IgD-negative memory B cell (primary cell): ENCODE measurements at places on chromosomes 6 and 20. TPM values are rescaled to one million over a fixed set of nuclear protein-coding genes. Genes with fewer than 3 reads are reported as not detected.

Gene SLCO4A1
- polyA plus RNA-seq = 3.4 TPM

Gene KCNQ2
- 0.29 TPM for polyA plus RNA-seq

Gene TMEM74B
- 0.80 TPM for polyA plus RNA-seq

Gene ME1
- polyA plus RNA-seq = not detected

Gene SYNDIG1
- not detected for polyA plus RNA-seq

Gene OR14J1
- not detected for polyA plus RNA-seq

Gene PSORS1C1
- polyA plus RNA-seq = 0.94 TPM

Gene PDYN
- not detected for polyA plus RNA-seq

Gene MMP24
- polyA plus RNA-seq = 0.09 TPM

Gene GTF3C6
- 97.4 TPM for polyA plus RNA-seq

Gene ALDH5A1
- 16.0 TPM for polyA plus RNA-seq

Gene PTPRT
- polyA plus RNA-seq = not detected

Gene FLRT3
- polyA plus RNA-seq = not detected

Gene PHACTR3
- polyA plus RNA-seq = not detected

Gene MUC22
- polyA plus RNA-seq = not detected

Gene LINC00237
- polyA plus RNA-seq = not detected

Gene BAK1
- polyA plus RNA-seq = 40.6 TPM

Gene TRIM15
- not detected for polyA plus RNA-seq

Gene ESR1
- 1.5 TPM for polyA plus RNA-seq

Gene COL11A2
- not detected for polyA plus RNA-seq

Gene HINT3
- polyA plus RNA-seq = 13.3 TPM

Gene LGSN
- polyA plus RNA-seq = not detected

Gene CCN6
- not detected for polyA plus RNA-seq

Gene IL17F
- not detected for polyA plus RNA-seq

Gene PDE10A
- not detected for polyA plus RNA-seq

Gene FILIP1
- polyA plus RNA-seq = not detected

Gene TRIM31
- not detected for polyA plus RNA-seq

Gene RPS6KA2
- 4.9 TPM for polyA plus RNA-seq

Gene PCMTD2
- polyA plus RNA-seq = 35.7 TPM

Gene PCK1
- polyA plus RNA-seq = not detected

Gene C20orf202
- polyA plus RNA-seq = not detected

Gene ATRN
- polyA plus RNA-seq = 7.7 TPM

Gene RFX6
- not detected for polyA plus RNA-seq

Gene CRIP3
- 2.9 TPM for polyA plus RNA-seq

Gene CAP2
- polyA plus RNA-seq = not detected

Gene RPP21
- 89.1 TPM for polyA plus RNA-seq

Gene PHACTR1
- polyA plus RNA-seq = 12.8 TPM

Gene ENPP3
- polyA plus RNA-seq = not detected

Gene MPIG6B
- 1.8 TPM for polyA plus RNA-seq

Gene CLDN20
- not detected for polyA plus RNA-seq

Gene ZSCAN23
- polyA plus RNA-seq = 0.14 TPM

Gene FAM162B
- polyA plus RNA-seq = not detected

Gene PERP
- polyA plus RNA-seq = 2.1 TPM
